ENCODE measurements at places on chromosomes 6 and 20. TPM values are rescaled to one million over a fixed set of nuclear protein-coding genes. Genes with fewer than 3 reads are reported as not detected.

The CFB gene
- total RNA-seq: 94.1 TPM

The NNAT gene
- total RNA-seq: not detected

The ECT2L gene
- 0.27 TPM for total RNA-seq

DNA sequence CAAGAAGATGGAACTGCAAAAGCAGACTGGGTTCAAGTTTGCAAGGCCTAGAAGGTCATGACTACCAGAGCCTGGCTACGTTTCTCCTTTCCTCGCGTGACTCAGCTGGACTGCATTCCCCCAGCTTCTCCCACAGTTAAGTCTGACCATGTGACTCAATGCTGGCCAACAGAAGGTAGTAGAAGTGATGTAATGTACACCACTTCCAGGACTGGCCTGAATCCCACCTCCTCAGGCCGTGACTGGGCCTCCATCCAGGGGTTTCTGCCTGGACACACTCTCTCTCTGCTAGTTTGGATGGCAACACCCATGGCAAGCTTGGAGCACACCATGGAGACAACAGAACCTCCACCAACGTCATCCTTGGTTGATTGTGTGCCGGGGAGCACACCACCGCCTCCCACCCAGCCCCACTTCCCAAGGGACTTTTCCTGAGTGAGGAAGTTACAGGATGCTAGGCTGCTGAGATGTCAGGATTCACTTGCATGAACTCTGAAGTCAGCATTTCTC lies 112.0 kb upstream of the CDYL start:
- DNase-seq: peak; percentile 58

- DNase-seq: peak; percentile 46
Observed at GRCh38 chr6:126804332-126805064, 314.0 kb upstream of the RSPO3 start.

DNA sequence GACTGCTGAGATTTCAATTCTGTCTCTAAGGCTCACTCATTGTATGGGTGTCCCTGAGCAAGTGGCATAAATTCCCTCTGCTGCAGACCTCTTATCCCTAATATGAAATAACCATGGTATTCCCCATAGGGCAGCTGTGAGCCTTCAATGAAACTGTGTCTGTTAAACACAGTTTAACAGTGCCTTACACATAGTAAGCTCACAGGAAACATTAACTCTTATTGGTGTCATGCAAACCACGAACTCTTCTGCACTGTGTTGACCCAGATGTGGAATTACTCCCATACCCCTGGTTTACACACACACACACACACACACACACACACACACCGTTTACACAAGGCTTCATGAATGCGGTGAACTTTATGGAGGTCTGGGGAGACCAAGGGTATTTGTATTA lies 23.2 kb downstream of the DAAM2 start:
- DNase-seq: no peak

DNA sequence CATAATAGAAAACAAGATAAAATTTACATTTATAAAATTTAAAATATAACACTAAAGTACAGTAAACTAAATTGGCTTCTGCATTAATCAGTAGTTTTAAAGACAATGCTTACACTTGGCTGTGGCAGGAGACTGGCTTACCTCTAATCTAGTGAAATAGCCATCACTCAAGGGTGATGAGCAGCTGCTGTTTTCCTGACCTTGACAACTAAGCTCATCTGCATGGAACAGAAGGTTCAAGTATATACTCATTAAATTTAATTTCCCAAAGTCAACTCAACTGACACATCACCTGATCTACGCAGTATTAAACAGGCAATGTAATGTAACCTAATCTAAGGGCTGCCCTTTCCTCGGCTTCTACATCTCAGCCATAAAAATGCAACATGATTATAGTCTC lies 14.5 kb downstream of the TMX4 start:
- DNase-seq: no peak

GRCh38 chr20:34401741-34402455 lies 38.8 kb downstream of the ITCH start:
- DNase-seq: no peak

DNA sequence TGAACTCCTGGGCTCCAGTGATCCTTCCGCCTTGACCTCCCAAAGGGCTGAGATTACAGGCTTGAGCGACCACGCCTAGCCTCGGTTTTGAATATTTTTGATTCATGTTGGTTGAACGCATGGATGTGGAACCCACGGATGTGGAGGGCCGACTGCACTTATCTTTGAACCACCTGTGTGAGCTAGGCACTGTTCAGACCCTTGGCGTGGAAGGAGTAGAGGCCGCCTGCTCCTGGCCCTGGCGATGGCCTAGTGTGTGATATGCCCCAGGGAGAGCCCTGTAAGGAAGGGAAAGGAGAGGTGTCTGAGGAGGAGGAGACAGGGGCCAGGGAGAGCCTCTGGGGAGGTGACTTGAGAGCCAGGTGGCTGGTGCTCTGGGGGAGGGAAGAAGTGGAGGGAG lies 64.3 kb downstream of the BCAS4 start:
- no peak for DNase-seq

DNA sequence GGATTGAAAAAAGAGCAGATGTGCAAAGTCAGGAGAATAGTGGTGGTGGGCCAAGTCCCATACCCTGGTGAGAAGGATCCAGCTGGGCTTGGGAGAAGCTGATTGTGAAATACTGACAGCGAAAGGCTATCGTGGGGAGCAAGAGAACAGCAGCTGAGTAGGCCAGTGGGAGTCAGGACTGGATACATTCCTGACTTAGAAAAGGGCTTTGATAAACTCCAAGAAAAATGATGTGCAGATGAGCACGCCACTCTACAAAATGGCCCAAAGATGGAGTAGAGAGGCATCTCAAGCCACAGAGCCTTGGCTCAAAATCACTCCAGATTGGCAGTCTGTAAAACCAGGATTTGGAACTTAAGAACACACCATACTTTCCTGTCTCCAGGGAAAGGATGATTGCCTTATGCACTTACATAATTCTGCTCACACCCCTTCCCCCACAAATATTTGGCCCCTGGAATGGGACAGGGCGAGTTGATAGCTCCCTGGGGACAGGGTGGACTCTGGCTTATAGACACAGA lies 578.7 kb downstream of the MAFB start:
- DNase-seq: no peak

- no peak for DNase-seq
Observed at GRCh38 chr6:14681699-14682487, 564.0 kb upstream of the JARID2 start.

- no peak for DNase-seq
Observed at GRCh38 chr6:160667639-160668481, 3.8 kb upstream of the LPA start.
